ENCODE measurements at places on chromosomes 7 and 10. TPM values are rescaled to one million over a fixed set of nuclear protein-coding genes. Genes with fewer than 3 reads are reported as not detected.

GRCh38 chr7:116788572-116789197, 73.7 kb upstream of the CAPZA2 start:
- no peak for DNase-seq

GRCh38 chr10:105986912-105987635, 1177.4 kb downstream of the SORCS1 start:
- peak; percentile 74 for DNase-seq

GRCh38 chr10:132993271-132994184, 51.2 kb upstream of the CFAP46 start:
- DNase-seq: no peak

- DNase-seq: no peak
Measured at GRCh38 chr10:34360984-34361383, 454.1 kb downstream of the PARD3 start.

DNA sequence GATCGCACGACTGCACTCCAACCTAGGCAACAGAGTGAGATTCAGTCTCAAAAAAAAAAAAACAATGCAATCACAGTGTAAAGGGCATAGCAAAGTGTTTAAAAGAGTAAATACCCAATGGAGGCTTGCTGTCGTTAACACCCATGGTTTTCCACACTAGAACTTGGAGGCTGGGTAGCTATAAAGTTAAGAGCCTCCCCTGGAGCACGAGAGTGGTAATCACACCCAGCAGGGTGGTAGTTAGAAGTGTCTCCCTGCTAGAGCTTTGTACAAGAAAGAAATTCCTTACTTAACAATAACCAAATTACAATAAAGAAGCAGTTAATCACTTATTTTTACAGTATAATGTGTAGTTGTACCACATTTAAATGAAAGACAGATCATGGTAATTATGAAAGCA, 1078.9 kb downstream of the NRG3 start:
- DNase-seq: no peak

DNA sequence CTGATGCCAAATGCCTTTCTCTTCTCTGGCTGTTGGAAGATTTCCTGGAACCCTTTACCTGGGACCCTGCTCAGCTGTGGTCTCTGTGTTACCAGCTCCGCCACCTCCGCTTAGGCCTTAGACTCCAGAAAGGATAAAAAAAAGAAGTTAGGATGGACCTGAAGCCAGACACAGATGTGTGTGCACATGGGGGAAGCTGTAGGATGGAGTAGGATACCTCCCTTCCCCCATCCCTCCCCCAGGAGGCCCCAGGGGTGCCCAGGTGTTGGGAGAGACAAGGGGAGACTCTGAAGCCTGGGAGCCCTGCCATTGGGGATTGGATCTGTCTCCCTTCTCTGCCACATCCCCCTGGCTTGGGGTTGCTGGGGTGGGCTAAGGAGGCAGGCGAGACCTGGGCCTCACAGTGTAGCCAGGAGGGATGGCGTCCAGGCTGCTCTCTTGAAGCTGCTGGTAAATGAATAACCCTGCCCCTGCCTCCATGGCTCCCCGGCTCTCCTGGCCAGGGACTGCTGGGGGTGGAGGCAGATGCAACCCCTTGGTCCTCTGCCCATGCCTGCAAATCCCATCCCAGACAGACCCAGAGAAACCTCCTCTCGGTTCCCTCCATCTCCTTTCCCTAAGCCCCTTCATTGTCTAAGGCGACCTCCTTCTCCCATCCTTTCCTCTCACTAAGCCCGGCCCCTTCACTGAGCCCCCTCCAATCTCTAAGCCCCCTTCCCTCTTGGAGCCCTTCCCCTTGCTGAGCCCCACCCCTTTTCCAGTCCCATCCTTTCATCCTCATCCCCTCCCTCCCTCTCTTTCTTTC, 8.0 kb downstream of the CLDN3 start:
- no peak for DNase-seq

- DNase-seq: no peak
Measured at GRCh38 chr7:55260676-55261385, 104.3 kb upstream of the LANCL2 start.

GRCh38 chr10:48231178-48231577, 43.3 kb downstream of the FRMPD2 start:
- no peak for DNase-seq

GRCh38 chr7:2022021-2022409, 210.7 kb downstream of the MAD1L1 start:
- DNase-seq: no peak

GRCh38 chr7:47515305-47515834, 66.5 kb downstream of the TNS3 start:
- DNase-seq: no peak

- DNase-seq: no peak
Measured at GRCh38 chr10:24009736-24010135, 199.2 kb upstream of the KIAA1217 start.

DNA sequence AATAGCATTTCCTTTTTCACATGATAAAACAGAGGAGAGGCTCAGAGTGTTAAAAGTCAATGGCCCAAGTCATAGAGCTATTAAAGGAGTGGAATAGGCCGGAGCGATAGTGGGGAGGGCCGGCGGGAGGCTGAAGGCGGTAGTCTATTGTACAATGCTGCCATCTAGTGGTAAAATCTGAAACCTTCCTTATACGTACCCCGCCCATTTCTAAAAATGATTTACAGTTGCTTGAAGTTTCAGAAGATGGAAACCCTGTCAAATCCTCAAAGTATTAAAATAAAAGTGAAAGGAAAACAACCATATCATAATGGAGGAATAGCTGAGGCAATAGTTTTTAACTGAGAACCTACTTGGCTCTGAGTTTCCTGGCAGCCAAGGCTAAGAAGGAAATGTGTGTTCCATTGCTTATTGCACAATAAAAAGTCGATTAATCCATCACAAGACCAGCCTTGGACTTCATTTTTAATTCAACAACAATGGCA, 209.1 kb downstream of the CCSER2 start:
- peak; percentile 85 for DNase-seq

- no peak for DNase-seq
Measured at GRCh38 chr7:79475455-79475854, 22.0 kb upstream of the MAGI2 start.

DNA sequence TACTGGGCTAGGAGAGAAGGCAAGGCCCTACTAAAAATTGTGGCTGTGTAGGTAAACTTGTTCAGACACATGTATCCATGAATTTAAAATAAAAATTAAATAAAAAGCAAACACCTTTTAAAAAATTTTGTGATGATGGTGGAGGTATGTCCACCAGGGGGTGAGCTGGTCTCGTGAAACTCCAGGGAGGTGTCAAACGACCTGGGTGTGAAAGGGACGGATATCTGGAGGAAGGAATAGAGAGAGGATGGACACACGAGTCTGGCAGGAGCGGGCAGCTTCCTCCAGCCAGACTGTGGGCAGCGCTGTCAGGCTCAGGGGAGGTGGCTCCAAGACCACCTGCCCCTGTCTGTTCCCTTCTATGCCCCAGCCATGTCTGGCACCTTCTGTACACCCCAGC, 34.8 kb upstream of the DMBT1 start:
- peak; percentile 57 for DNase-seq

GRCh38 chr7:33872870-33873269, 32.5 kb upstream of the BMPER start:
- no peak for DNase-seq

DNA sequence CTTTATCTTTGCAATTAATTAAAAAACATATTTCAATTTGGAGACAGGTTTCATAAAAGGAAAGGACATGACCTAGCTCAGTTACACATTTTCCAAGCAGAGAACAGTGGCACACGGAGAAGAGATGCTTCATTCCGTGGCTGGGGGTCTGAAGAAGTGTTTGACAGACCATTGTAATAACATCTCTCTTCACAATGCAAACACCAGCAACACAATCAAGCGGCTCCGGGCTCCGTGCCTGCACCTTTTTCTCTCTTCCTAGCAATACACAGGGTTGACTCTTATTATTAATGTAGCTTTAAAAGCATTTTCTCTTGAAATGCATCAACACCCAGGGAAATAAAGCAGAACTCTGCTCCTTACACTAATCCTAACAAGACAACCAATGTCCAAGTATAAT, 261.0 kb upstream of the AOAH start:
- peak; percentile 57 for DNase-seq

DNA sequence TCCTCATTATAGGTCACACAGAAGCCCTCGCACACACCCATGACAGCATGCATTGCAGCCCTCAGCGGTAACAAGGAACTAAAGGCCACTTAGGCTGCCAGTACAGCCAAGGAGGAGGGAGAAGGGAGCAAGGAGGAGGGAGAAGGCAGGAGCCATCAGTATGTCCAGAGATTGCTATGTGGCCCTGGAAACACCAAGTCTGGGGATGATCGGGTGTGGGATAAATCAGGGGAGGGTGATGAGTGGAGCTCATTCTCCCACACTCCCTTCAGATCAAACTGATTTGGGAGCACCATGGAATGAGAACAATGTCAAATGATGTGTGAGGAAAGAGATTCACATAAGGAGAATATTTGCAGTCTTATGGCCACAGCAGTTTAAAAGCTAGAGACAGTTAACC, 350.9 kb downstream of the TNS3 start:
- no peak for DNase-seq

DNA sequence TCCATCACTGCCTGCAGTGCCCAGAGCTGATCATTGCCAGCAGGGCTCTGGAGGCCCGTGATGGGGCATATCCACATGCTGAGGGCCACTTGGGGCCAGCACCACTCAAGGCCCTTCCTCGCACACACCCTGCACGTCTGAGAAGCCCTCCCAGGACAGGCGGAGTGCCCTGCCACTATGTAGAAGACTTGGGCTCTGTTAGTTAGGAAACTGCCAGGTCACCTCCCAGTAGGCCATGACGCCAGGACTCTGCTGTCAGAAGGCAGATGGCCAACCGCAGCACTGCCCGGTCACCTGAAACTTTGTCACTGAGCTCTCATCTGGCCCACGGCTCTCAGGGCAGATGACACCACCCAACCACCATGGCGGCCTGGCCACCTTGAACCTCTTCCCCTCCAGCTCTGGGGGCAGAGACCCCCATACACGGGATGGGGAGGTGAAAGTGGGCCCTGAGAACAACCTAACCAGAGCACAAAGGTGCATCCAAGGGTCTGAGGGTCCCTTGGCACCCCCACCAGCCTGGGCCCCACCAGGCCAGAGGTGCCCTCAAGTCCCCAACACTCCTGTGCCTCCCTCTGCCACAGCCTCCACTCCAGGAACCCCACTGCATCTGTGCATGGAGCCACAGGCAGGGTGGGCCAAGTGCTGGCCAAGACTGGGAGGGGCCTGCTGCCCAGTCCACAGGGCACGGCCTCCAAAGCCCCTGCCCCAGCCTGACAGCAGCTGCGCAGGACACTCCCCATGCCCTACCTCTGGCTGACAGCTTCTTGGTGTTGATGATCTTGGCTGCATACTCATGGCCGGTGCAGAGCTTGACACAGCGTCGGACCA, 41.8 kb downstream of the CAMK2B start:
- no peak for DNase-seq

DNA sequence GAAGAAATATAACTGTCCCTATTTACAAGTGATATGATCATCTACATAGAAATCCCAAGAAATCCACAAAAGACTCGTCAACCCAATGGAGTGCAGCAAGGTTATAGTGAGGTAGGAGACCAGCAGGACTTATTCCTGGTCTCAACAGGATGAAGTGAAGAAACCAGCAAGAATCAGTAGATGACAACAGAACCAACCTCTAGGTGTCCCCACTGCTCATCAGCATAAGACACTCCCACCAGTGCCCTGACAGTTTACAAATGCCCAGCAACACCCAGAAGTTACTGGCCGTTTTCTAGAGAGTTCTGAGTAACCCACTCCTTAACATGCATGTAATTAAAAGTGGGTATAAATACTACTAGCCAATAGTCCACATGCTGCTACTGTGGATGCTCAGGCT, 470.5 kb upstream of the LRRTM3 start:
- no peak for DNase-seq

- peak; percentile 25 for DNase-seq
Measured at GRCh38 chr7:159098811-159099655, 45.6 kb downstream of the VIPR2 start.

DNA sequence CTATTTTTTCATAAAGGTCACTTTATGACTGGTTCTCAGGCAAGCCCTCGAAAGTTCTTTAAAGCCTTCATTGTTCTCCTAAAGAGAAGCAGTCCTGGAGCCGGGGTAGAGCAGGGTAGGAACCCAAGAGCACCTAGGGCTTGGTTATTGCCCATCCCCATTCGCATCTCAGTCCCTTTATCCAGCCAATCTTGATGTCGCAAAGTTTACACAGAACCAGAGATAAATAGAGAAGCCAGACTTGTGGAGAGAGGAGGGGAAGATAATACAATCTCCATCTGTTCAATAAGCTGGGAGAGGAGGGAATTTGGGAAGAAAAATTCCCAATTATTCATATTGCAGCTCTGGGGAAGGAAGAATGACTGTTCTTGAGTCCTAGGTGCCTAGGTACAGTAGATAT, 6.4 kb upstream of the SRI start:
- no peak for DNase-seq

Gene PNLIPRP2
- total RNA-seq: not detected

Gene IFT22
- 4.6 TPM for total RNA-seq

Gene NYAP1
- 0.73 TPM for total RNA-seq

Gene GPR146
- total RNA-seq: 13.6 TPM

Gene PDZD7
- not detected for total RNA-seq

Gene CUL2
- 18.8 TPM for total RNA-seq

Gene TMEM178B
- under 0.01 TPM for total RNA-seq

Gene PSD
- total RNA-seq: 32.5 TPM

Gene SLC26A3
- total RNA-seq: not detected

Gene ACSM6
- 0.58 TPM for total RNA-seq

All from stomach (tissue), 19 donors.